ENCODE measurements at places on chromosomes 4 and X.
A peak's percentile ranks its signal among the peaks of the same experiment; 100 is the strongest.

- DNase-seq = peak; percentile 0
These were observed 364.9 kb downstream of the ZNF674 start for GRCh38 chrX:46180258-46180687.

GRCh38 chr4:69833251-69833650, 26.7 kb downstream of the SULT1E1 start:
- DNase-seq = no peak

DNA sequence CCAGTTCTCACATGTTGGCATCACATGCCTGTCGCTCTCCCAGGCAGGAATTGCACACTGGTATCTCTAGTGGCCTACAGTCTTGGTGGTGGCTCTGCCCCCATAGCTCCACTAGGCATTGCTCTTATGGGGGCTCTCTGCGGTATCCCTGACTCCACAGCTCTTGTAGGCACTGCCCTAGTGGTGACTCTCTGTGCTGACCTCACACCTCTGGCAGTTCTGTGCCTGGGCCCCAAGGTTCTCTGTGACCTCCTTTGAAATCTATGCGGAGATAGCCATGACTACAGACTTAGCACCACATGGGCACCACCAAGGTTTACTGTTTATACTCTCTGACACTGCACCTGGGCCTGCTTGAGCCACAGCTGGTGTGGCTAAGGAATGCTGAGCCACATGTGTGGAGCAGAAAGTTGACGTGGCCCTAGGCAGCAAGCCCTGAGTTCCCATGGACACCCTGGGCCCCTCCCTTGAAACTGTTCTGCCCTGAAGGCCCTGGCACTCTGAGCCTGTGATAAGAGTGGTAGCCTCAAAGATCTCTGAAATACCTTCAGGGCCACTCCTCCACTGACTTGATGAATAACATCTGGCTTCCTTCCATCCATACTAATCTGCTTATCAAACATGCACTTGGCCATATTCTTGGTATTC, 8.0 kb downstream of the SLC9B1 start:
- no peak for DNase-seq

DNA sequence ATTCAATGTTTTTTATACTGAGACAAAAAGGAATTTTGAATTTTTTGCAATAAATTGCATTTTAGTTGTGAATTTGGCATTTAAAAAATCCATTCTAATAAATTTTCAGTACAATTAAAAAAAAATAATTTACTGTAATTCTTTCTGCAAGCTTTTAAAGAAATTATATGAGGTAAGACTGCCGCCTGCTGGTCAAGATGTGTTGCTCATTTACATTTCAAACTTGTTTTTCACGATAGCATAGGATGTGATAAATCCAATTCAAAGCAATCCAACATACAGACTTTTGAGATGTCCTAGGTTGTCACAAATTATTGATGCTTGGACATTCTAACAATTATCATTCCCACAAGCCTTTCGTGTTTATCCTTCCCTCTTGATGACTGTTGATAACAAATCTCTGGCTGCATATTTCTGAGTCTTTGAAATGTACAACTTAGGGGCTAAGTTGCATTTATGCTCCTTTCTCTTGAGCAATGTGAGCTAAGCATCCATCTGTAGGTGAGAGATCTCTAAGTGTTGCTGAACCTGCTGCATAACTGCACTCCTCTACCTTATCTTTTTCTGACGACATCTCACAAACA, 21.7 kb upstream of the MFAP3L start:
- no peak for DNase-seq

DNA sequence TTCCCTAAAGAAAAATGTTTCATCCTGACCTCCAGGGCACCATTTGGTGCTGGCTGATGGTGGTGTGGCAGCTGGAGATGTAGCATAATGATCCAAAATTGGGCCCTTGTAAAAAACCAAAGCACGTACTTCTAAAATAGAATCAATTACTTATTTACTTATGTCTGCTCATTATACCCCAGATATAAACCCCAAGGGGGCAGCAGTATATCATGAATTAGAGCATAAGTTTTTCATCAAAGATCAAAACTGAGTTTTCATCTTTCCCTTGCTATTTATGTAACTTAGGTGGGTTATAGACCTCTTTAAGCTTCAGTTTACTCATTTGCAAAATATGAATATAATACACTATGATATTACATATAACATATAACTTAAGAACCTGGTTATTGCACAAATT, 241.1 kb downstream of the TACR3 start:
- no peak for DNase-seq

GRCh38 chrX:15128861-15129260, 141.0 kb downstream of the ASB9 start:
- DNase-seq = no peak

DNA sequence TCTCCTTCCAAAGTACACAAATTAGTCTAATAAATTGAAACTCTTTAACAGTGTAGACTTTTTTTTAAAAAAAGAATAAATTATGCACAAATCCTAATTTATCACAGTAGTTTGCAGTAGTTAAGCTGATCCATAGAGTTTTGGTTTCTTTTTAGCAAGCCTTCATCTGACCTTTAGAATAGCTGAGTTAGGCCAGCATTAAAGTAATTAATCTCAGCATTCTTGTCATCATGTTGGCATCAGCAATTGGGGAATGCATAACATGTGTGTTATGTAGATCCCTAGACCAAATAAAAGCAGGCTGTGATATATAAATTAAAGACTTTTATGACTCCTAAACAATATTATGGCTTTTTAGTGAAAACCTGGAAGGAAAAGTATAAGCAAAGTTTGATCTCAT, 426.5 kb upstream of the PABPC4L start:
- no peak for DNase-seq

DNA sequence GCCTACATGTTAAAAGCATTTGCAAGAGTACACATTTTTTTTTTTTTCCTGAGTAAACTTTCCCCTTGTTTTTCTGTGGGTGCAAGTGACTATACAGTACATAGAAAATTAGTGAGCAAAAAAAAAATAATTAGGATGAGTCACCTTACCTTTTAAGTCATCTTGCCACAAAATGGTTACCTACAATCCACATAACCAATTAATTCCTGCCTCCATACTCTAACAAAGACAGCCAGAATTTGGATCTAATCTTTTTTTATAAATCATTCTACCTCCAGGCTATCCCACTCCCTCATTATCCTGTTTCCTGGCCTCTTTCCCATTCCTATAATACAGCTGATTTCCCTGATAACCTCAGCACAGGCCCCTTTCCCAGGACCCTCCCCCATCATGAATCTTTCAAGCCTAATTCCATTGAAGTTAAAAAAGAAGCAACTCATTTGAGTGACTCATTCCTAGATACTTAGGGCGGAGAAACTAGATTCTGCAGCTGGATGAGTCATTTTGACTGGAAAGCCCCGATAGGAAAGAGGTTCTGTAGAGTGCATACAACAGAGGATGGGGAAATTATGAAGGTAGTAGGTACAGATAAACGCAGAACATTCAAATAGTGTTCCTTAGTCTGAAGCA, 128.2 kb downstream of the C4orf51 start:
- peak; percentile 33 for DNase-seq

- no peak for DNase-seq
These were observed 2358.0 kb downstream of the PCDH7 start for GRCh38 chr4:33078145-33078544.

DNA sequence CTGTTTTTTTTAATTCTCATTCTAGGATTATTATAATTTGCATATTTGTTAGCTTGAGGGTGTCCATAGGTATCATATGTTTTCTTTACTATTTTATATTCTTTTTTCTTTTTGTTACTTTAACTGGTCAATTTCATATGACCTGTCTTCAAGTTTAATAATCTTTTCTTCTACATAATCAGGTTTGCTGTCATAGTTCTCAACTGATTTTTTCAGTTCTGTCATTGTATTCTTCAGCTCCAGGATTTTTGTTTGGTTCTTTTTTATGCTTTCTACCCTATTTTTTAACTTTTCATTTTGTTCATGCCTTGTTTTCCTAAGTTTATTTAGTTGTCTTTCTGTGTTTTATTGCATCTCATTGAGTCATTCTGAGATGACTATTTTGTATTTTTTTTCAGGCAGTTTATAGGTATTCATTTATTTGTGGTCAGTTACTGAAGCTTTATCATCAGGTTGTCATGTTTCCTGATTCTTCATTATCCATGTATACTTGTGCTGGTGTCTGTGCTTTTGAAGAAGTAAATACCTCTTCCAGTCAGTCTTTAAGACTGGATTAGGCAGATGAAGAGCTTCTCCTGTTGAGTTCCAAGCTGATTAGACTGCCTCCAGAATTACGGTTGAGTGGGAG, 220.3 kb upstream of the VEGFC start:
- no peak for DNase-seq

- no peak for DNase-seq
These were observed 18.6 kb upstream of the SETD7 start for GRCh38 chr4:139574641-139575040.

DNA sequence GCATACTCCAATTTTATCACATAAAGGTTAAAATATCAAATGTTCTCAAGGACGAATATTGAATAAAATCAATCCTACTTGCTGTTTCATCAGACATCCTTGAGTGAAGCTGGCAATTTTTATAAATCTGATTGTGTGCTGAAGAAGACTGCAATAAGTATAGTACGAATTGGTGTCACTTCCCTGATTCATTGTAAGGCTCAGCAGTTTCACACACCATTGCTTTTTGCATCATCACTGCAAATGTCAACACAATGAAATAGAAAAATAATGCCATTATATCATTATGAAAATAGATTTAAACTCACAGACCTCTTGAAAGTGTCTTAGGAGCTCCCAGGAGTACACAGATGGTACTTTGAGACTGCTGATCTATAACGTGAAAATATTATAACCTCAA, 172.5 kb downstream of the ANKRD50 start:
- DNase-seq = no peak

DNA sequence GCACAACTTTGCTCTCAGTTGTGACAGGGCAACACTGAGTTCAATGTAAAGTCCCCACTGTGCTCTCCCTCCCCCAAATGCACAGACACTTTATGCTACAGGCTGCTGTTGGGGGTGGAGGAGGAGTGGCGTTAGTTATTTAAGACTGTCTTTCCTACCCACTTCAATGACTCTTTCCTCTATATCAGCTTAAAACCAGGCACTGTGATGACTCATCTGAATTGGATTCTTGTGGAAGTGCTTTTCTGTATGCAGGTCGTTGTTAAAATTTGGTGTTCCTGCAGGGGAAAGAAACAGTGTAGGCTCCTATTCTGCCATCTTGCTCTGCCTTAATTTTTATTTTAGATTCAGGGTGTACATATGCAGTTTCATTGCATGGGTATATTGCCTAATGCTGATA, 1157.2 kb upstream of the ADGRL3 start:
- no peak for DNase-seq

- no peak for DNase-seq
These were observed 14.6 kb downstream of the NPNT start for GRCh38 chr4:105909787-105910281.

- DNase-seq = no peak
These were observed 14.1 kb downstream of the TNIP3 start for GRCh38 chr4:121150003-121150402.

All from GM18507 (cell line).